ENCODE measurements at places on chromosomes 11 and 22. TPM values are rescaled to one million over a fixed set of nuclear protein-coding genes. Genes with fewer than 3 reads are reported as not detected.

The ESAM gene
- total RNA-seq = 0.23 TPM

The DNAJB7 gene
- total RNA-seq = not detected

The EXPH5 gene
- 2.7 TPM for total RNA-seq

The SAA4 gene
- total RNA-seq = not detected

The CHRNA10 gene
- 0.30 TPM for total RNA-seq
